ELF-1 (cell line): ENCODE measurements at places on chromosomes 6 and 20.

- DNase-seq: no peak
Measured at GRCh38 chr6:44762496-44762895, 375.0 kb downstream of the CDC5L start.

DNA sequence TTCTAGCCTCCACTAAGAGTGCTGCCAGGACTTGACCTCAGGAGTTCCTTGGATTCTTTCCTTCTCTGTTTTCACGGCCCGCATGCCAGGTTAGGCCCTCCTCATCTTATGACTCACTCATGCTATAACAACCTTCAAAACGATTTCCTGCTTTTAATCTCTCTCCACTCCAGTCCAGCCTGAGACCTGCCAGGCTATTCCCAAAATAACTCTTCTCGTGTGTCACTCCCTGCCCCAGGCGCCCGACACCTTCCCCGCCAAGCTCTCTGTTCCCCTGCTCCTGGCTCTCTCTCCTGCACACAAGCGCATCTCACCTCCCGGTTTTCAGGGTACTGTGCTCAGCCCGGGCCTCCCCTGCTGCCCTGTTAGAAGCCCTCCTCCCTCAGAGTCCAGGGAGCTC lies 64.1 kb upstream of the RPS6KA2 start:
- DNase-seq: peak; percentile 64

GRCh38 chr6:159056003-159056402 lies 11.2 kb upstream of the TAGAP start:
- no peak for DNase-seq

DNA sequence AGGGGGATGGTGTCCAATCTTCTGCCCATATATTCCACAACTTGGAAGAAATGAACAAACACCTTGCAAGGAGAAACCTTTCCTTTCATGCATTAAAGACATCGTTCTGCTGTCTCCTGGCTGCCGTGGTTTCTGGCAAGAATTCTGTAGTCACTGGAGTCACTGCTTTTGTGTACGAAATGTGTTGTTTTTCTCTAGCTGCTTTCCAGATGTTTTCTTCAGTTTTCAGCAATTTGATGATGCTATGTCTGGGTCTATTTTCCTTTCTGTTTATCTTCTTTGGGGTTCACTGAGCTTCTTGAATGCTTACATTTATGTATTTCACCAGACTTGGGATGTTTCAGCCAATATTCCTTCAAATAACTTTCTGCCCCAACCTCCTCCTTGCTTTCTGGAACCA lies 40.6 kb upstream of the SLCO4A1 start:
- DNase-seq: no peak

- no peak for DNase-seq
Measured at GRCh38 chr6:21946298-21946783, 350.5 kb downstream of the PRL start.

DNA sequence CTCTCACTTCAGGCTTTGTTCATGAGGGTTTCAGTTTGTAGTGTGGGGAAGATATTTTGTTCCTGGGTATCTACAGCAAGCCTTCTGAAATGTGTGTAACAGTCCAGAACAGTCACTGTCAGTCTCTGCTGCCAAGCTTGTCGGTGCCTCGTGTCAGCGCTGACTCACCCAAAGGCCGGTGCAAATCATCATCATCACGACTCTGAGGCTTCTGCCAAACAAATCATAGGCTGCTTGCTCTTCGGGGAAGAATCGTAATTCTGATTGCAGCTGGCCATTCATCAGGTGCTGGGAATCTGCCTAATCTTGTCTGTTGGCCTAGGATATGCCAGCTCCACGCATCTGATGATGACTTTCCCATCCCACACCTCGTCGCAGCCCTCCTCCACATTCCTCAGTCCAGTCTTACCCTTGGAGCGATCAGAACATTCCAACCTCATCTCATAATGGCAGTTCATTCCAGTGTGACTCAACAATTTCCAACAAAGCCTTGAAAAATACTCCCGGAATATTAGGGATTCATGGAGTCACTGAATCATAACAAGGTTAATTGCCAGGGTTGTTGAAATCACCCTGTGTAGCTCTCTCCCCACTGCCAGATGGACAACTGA lies 40.9 kb downstream of the ALDH8A1 start:
- peak; percentile 21 for DNase-seq

- no peak for DNase-seq
Measured at GRCh38 chr6:38452816-38453660, 186.7 kb downstream of the BTBD9 start.

- DNase-seq: no peak
Measured at GRCh38 chr20:60011512-60012507, 53.6 kb downstream of the CDH26 start.

GRCh38 chr6:29968130-29968529 lies 25.8 kb downstream of the HLA-A start:
- DNase-seq: no peak

DNA sequence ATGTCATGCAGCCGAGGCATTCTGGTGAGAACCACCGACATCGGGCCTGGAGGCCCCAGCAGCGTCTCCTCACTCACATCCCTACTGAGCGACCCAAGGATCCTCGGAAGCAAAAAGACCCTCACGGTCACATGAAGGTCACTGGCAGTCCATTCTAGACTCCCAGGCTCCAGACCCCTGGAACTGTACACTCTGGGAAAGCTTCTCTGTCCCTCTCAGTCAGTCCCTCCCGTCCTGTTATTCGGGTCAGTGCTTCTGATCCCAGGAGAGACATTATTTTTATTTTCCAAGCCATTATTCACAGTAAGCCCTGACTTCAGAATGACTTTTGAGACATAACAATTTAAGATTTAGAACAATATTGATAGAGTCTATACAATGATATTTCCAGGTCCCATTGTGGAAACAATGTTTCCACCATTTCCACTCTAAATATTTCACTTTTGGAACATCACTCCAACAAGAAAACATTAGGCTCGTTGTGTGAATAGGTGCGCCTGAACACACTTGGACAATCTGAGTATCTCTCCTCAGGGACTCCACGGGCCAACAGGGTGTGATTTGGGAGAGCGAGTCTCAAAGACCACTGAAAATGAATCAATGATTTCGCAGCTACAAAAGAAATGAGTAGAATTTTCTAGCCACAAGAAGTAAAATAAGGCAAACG lies 199.7 kb downstream of the SOD2 start:
- no peak for DNase-seq

- no peak for DNase-seq
Measured at GRCh38 chr6:70336996-70337742, 34.3 kb upstream of the COL9A1 start.

- no peak for DNase-seq
Measured at GRCh38 chr6:167119670-167120582, 3.0 kb upstream of the CCR6 start.

- DNase-seq: peak; percentile 87
Measured at GRCh38 chr20:33653218-33653899, 8.8 kb upstream of the C20orf144 start.
